Progenitor cell of endocrine pancreas (in vitro differentiated cells): ENCODE measurements at places on chromosomes 4 and X.
A peak's percentile ranks its signal among the peaks of the same experiment; 100 is the strongest.

- no peak for DNase-seq
These were observed 1904.9 kb downstream of the PCDH7 start for GRCh38 chr4:32624943-32625603.

DNA sequence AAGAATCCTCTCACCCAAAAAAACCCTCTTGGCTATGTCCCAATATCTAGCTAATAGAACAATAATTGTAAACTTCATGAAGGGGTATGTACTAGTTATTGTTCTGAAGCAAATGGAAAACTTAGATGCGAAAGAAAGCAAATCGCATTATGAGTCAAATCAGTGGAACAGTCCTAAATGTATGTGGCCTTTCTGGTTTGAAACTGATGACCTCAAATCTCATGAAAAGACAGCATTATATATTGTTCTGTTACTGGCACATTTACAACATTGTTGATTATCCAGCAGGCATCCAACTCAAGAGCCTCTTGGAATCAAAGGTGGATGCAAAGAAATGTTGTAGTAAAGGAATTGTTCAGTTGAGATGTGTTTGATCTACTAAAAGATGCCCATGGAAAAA is 34.7 kb downstream of the CSN3 start:
- DNase-seq = no peak

GRCh38 chr4:1293531-1293941 is 3.8 kb downstream of the MAEA start:
- no peak for DNase-seq

GRCh38 chr4:41632481-41633073 is 94.6 kb downstream of the LIMCH1 start:
- DNase-seq = no peak

- no peak for DNase-seq
These were observed 44.8 kb downstream of the SMARCA1 start for GRCh38 chrX:129478516-129478915.

- no peak for DNase-seq
These were observed 1.3 kb upstream of the CCNI start for GRCh38 chr4:77076889-77077635.

GRCh38 chr4:52595001-52595400 is 64.1 kb downstream of the USP46 start:
- no peak for DNase-seq

GRCh38 chr4:158422546-158422945 is 99.1 kb upstream of the RXFP1 start:
- no peak for DNase-seq

DNA sequence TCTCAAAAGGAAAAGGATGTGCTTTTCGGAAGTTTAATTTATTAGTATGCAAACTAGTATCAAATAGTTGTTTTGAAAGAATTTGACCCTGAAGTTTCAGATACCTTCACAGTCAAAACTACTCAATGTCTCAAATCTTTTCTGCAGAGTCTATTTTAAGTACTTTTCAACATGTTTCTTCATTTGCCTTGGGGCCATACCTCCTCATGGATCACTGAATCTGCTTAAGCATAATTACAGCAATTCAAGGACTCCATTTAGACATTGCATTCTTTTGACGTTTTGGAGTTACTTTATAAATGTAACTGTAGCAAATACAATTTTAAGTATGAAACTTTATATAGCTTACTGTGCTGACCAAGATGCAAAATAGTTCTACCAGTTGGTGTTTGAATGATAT is 25.5 kb downstream of the PALLD start:
- no peak for DNase-seq

DNA sequence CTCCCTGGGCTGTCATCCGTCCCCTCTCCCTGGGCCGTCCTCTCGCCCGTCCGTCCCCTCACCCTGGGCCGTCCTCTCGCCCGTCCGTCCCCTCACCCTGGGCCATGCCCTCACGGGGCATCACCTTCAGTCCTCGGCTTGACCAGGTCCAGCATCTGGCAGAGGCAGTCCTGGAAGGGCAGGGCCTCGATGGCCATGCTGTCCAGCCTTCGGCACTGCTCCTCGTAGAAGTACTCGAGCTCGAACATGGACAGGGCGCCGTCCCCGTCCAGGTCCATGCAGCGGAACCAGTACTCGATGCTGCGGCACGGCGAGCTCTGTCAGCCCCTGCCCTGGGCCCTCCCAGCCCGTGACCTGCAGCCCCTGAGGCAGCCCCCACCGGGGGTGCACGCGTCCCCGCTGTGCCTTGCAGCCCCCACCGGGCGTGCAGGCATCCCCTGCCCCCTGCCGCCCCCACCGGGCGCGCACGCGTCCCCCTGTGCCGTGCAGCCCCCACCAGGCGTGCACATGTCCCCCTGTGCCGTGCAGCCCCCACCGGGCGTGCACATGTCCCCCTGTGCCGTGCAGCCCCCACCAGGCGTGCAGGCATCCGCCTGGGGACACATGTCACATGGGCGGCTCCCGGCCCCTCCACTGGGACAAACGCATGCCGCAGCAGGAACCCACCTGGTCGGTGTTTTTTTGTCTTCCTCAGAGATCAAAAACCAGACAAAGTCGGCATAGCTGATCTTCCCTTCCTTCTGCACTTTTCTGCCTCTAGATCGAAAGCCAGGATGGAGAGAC is 22.2 kb upstream of the GTPBP6 start:
- DNase-seq = no peak

- DNase-seq = no peak
These were observed at the start of gene ITM2A for GRCh38 chrX:79366873-79367749. Gene ITM2A (minus strand): TSS chrX:79367334. CDS start chrX:79367215, 119 bp downstream.

- DNase-seq = no peak
These were observed 252.0 kb upstream of the DIAPH2 start for GRCh38 chrX:96432647-96433046.

- DNase-seq = no peak
These were observed 439.4 kb downstream of the TRIML1 start for GRCh38 chr4:188578657-188579056.

GRCh38 chr4:8593264-8594096 is 915 bp downstream of the CPZ start:
- DNase-seq = no peak

GRCh38 chr4:117691572-117692351 is 342.5 kb upstream of the NDST3 start:
- no peak for DNase-seq

DNA sequence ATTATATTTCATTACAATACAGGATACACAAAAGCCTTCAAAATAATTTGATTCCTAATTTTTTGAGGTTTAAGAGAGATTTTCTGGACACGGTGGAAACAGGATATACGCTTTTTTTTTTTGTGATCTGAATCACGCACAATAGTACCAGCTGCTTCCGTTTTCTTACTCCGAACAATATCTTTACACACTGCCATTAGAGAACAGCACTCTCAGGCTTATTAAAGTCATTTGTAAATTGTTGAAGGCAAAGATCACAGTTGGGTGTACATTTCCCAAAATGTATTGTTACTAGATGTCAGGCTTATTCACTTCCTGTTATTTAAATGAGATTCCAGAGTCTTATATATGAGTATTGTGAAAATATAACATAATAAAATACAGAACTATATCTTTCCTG is 71.5 kb downstream of the TMEM47 start:
- no peak for DNase-seq

GRCh38 chr4:174828845-174829701 is at the start of gene GLRA3:
Gene GLRA3 (minus strand): TSS chr4:174829247. CDS start chr4:174828811, 436 bp downstream.
- DNase-seq = peak; percentile 91

GRCh38 chr4:172390331-172390730 is 577.1 kb downstream of the GALNTL6 start:
- no peak for DNase-seq
